Heart left ventricle (tissue), 16 donors: ENCODE measurements at places on chromosomes 4 and X.
A peak's percentile ranks its signal among the peaks of the same experiment; 100 is the strongest.

GRCh38 chr4:180828455-180829018 is 1414.7 kb upstream of the TENM3 start:
- DNase-seq: no peak

DNA sequence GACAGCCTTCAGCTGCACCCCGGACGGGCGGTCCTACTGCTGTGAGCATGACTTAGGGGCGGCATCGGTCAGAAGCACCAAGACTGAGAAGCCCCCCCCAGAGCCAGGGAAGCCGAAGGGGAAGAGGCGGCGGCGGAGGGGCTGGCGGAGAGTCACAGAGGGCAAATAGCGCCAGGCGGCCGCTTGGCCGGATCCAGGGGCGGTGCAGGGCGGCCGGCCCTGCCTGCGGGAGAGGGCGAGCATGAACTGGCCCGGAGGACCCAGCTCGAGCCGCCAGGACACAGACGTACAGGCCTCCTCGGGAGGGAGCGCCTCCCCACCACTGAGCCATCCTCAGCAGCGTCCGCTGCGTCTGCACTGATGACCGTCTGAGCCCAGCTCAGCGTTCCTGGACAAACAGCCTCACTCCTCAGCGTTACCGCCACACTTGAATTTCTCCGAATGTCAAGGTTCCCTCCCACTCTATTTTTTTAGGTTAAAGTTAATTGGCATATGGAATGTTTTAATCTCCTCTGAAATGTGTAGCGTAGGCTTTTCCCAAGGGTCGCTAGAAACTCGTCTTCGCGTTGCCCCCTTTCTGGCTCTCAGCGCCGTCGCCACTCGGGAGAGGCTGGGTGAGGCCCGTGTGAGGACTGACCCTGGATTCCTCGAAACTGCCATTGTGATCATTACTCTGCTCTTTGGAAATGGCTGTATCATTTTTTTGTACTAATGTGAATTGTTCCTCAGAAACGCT is 29.9 kb downstream of the NELFA start:
- no peak for DNase-seq

- DNase-seq: no peak
Measured at GRCh38 chr4:41683326-41683725, 65.2 kb downstream of the PHOX2B start.

GRCh38 chr4:21952549-21952948 is 4.0 kb upstream of the KCNIP4 start:
- no peak for DNase-seq

- no peak for DNase-seq
Measured at GRCh38 chr4:178037459-178038214, 595.4 kb upstream of the AGA start.

DNA sequence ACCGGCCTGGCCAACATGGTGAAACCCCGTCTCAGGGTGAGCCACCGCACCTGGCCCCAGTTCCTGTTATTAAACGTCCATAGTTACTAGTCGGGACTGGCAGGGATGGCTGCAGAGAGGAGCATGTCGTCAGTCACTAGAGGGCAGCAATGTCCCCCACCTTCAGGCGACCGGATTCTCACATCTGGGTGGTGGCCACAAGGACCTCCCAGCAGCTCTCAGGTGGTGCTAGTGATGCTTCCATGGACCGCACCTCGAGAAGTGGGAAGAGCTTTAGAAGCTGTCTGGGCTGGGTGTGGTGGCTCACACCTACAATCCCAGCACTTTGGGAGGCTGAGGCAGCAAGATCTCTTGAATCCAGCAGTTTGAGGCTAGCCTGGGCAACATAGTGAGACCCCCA is 13.3 kb upstream of the IL3RA start:
- peak; percentile 64 for DNase-seq

- DNase-seq: no peak
Measured at GRCh38 chr4:167218022-167218608, 16.2 kb downstream of the SPOCK3 start.

DNA sequence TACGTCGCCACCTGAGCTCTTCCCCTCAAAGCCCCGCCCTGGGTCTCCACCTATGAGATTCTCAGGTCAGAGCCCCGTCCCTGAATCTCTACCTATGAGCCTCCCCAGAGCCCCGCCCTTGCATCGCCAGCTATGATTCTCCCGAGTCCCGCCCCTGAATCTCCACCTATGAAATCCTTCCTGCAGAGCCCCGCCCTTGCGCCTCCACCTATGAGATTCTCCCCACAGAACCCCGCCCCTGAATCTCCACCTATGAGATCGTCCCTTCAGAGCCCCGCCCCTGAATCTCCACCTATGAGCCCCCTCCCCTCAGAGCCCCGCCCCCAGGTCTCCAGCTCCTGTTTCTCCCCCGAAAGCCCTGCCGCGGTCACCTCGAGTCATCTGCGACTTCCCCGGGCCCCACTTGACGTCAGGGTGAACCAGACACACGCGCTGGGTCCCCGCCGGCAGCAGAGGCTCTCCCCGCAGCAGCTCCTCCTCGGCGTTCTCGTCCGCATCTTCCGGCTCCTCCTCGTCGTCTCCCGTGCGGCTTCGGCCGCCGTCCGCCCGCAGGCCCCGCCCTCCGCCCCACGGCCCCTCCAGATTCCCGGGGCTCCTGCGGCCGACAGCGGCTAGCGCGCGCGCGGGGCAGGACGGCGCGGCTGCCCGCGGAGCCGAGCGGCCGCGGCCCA is 393 bp downstream of the GTPBP6 start:
- peak; percentile 98 for DNase-seq

- DNase-seq: no peak
Measured at GRCh38 chr4:48308901-48309300, 32.4 kb upstream of the SLAIN2 start.

GRCh38 chr4:150211016-150211415 is 132.8 kb downstream of the DCLK2 start:
- no peak for DNase-seq

DNA sequence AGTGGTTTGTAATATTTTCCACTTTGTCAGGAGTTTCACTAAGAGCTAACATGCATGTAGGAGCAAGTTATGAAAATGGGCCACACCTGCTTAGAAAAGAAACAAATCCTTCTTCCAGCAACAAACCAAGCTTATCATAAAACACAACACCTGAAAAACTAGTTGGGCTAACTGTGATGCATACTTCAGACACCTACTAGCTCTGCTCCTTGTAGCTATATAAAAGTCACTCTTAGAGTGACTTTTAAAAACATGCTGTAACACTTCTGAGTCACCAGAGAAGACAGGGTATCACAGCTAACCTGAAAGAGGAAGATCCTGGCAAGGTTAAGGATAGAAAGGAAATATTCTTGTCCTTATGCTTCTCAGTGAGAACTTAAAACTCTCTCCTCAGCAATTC is 3.6 kb upstream of the SLAIN2 start:
- no peak for DNase-seq

DNA sequence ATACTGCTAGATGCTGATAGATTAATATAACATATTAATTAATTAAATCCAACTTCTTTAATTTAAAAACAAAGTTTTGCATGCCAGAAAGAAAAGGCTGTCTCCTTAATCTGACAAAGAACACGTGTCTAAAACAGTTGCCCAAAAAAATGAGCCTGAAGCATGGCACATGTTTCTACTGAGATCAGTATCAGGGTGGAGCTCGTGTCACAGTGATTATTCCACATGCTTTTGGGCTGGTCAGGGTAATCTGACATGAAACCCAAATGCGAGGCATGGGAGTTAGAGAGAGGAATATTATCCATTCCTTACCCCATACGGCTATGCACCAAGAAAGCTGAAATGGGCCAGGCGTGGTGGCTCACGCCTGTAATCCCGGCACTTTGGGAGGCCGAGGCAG is 79.4 kb upstream of the ADRA2C start:
- DNase-seq: no peak

DNA sequence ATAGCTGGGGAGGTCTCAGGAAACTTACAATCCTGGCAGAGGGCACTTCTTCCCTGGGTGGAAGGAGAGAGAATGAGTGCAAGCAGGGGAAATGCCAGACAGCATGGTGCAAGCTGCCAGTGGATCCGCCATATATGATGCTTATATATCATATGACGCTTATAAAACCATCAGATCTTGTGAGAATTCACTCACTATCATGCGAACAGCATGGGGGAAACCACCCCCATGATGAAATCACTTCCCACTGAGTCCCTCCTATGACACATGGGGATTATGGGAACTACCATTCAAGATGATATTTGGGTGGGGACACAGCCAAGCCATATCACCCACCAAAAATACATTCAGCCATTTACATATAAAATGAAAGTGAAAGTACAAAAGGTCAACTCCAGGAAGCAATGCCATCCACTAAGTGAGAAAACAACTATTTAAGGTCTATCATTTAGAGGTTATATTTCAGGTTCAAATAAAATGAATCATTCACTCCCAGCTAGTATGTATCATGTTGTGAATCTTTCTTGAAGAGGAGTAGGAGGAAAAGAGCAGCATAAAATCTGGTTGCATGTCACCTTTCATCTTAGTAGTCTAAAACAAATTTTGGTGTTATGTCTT is 20.3 kb upstream of the DYNLT3 start:
- DNase-seq: no peak

DNA sequence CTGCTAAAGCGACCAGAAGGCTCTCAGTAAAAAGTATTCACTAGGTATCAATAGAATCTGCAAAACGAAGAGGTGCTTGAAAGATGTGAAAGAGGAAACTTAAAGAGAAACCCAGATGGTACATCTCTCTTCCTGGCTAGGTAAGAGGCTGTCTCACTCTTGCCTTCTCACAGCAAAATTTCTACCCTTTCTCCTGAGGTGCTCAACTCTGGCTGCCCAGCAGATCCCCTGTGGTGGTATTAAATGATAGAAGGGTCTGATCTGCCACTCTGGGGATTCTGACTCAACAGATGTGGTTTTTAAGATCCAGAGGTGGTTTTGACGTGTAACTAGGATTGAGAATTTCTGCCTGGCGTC is 14.9 kb upstream of the TSPAN5 start:
- DNase-seq: no peak

DNA sequence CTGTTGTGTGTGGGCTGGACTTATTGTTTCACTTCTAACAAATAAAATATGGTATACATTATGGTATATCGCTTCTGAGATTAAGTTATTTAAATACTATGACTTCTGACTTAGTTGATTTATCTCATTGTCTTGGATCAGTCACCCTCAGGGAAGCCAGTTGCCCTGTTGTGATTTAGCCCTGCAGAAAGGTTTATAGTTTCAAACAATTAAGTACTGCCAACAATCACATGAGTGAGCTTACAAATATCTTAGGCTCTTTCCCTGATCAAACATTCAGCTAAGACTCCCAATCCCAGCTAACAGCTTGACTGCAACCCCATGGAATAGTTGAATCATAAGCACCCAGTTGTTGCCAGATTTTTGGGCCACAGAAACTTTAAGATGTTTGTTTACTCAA is 85.4 kb downstream of the MAGEC1 start:
- DNase-seq: no peak

DNA sequence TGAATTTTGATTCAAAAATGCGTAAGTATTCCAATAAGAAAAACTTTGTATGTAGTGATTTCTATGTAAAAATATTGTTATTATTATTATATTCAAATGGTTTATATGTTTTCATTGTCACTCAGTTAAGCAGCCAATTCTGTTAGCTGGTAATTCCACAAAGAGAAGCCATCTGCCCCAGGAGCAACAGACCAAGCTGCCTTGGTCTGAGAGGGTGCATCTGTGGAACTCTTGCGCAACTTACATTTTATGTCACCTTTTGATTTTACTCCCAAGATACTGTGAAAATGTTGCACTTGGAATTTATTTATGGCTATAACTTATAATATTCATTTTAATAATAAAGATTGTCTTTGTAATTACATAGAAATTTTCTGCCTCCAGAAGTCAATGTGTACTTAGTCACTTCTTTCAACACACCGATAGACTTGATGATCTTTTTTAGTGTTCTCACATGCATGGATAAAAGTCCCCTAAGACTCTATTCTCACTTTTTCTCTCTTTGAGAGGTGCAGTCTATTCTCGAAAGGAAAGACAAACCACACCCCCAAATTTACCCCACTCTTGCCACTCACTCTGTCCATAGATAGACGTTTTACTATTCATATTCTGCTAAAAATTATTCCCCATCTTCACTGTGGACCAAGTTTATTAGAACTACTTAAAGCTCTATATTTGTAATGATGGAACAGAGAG is 30.6 kb downstream of the GPR174 start:
- no peak for DNase-seq

- DNase-seq: no peak
Measured at GRCh38 chr4:168744021-168744420, 247.2 kb downstream of the PALLD start.

- no peak for DNase-seq
Measured at GRCh38 chr4:145014365-145014764, 83.6 kb downstream of the ANAPC10 start.

- no peak for DNase-seq
Measured at GRCh38 chrX:152642931-152643564, 5.4 kb downstream of the GABRQ start.

- DNase-seq: no peak
Measured at GRCh38 chr4:47639531-47639930, 154.5 kb downstream of the ATP10D start.

- peak; percentile 85 for DNase-seq
Measured at GRCh38 chr4:56799824-56800756, 21.4 kb downstream of the SPINK2 start.

GRCh38 chr4:5940470-5941203 is 47.8 kb upstream of the CRMP1 start:
- DNase-seq: no peak

- DNase-seq: no peak
Measured at GRCh38 chrX:133849676-133850075, 135.7 kb downstream of the GPC3 start.

- DNase-seq: peak; percentile 46
Measured at GRCh38 chr4:41590591-41590990, 52.6 kb downstream of the LIMCH1 start.

- no peak for DNase-seq
Measured at GRCh38 chrX:134747006-134747405, 88.7 kb upstream of the PLAC1 start.

- no peak for DNase-seq
Measured at GRCh38 chrX:1450361-1451161, 2.1 kb downstream of the ASMTL start.

DNA sequence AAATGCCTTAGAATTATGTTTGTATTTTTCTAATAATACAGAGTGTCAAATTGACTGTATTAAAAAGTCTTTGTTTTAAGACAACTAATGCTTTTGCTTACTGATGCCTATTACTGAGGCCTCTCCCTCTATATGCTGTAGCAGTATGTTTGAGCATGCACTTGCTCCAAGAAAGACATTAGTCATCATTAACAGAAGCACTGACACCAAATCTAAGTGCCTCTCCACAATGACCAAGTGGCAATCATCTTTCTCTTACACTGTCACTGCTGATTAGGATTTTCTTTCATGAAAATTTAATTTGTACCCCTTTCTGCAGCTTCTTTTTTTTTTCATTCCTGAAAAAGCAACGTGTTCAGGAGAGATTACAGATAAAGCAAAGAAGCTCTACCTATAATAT is 11.1 kb upstream of the MAB21L2 start:
- no peak for DNase-seq

- no peak for DNase-seq
Measured at GRCh38 chr4:2461246-2461960, 7.5 kb upstream of the RNF4 start.

DNA sequence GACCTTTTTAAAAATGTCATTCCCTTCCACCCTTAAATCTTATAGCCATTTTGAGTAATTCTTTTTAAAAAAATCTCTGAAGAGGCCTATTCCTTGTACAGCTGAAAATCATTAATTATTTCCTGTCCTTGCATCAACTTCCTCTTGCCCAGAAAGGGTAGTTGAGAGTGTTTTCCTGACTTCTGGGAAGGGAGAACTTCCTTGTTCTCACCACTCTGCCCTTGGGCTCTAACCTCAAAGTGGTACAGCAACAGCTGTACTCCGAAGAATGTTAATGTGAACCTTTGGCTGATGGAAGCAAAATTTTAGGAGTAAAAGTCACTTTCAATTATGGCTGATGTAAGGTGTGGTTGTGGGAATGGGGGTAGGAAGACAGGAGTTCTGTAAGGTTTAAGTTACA is 15.1 kb upstream of the FABP2 start:
- DNase-seq: no peak
